ENCODE measurements at places on chromosomes 2 and 18.

GRCh38 chr2:196759378-196759706 lies 40.1 kb downstream of the GTF3C3 start:
- no peak for DNase-seq

DNA sequence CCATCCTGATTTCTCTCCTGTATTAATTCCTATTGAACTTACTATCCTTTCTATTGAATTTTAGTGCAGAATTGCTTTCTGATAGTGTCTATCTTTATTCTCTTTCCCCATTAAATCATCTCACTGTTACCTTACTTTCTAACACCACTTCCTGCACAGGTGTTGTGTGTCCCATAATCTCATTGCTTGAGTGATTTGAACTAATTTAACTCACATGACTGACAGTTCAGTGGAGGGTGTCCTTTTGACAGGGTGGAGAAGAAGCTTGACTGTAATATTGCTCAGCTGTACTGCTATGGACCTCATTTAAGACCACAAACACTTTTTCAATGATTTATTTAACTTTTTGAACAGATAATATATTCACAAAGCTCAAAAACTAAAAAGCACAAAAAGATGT lies 211.8 kb downstream of the NRXN1 start:
- DNase-seq: no peak

- no peak for DNase-seq
These were observed 37.4 kb downstream of the NPHP1 start for GRCh38 chr2:110167326-110168000.

DNA sequence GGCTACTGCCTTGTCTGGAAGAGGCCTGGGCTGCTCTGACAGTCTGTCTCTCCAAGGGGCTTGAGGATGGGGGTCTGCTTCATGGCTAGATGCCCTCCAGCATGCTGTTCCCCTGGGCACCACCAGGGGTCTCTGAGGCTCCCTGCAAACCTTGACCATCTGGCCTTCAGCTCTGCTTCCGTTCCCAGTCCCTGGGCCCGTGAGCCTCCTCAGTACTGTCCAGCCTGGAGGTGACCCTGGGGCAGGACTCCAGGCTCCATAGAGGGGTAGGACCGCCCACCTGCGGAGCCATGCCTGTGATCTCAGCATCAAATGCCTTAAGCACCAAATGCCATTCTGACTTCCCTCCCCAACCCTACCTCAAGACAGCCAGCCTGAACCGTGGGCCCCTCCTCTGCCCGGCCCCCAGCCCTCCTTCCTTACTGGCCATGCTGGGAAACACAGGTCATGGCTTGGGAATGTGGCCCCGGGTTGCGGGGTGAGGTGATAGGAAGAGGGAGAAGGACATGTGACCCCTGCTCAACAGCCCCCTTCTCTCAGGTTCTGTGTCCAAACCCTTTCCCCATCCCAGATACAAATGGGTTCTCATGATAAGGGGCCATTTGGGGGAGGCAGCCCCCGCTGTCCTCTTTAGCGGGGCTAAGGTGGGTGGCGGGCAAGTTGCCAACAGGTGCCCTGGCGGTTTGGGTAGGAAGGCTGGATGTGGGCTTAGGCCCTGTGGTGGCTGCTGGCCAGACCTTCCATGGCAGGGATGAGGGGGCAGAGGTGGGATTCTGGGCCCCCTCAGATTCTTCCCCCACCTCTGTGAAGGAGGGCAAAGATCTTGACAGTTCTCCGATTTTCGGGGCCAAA lies 25.0 kb downstream of the SPEG start:
- no peak for DNase-seq

DNA sequence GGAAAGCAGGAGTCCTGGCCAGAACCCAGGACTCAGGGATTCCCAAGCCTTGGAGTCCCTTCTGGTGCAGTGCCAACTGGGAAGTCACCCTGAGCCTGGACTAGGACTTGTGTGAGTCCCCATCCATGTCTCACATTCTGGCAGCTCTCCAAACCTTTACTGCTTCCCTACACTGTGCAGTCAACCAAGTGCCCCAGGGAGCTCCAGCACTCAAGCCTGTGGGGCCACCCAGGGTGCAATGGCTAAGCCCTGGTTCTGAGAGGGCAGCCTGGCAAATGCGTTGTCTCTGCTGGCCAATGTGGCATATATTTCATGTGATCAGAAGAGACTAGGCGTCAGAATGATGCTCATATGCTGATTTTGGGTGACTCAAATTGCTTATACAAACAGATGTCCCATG lies 223.4 kb downstream of the SP3 start:
- no peak for DNase-seq

DNA sequence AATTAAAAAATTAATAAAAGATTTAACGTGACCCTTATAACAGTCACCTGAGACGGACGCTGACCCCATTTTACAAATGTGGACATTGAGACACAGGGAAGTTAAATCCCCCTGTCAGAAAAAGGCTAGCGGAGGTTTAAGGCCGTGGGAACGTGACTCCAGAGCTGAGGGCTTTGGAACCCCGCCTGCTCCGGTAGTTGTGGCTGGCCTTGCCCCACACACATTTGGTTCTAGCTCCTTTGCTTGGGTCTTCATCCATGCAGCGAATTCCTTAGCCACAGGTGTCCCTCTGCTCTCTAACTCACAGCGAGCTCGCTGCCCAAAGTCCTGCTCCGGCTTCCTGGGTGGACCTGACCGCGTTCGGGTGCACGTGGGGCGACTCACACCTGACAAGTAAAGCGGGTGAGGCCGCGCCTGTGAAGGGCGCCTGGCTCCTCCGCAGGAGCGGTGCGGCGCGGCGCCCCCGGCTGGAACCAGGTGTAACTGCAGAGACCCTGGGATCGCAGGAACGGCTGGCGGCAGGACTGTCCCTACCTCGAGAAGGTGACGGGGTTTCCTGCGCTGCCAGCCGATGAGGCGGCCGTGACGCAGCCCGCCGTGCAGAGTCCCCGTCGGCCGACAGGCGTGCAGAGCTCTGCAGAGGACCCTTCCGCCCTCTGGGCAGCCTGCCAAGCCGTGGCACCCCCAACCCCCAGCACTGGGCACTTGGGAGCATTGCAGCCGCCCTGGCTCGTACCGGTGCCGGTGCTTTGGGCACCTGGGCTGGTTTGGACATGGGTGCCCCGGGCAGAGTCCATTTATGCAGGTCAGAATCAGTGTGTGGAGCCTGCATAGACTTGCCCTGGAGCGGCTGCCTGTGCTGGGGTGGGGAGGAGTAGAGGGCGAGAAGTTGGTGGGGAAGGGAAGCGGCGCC lies 2.4 kb upstream of the PROC start:
- DNase-seq: no peak

GRCh38 chr2:241035818-241036396 lies 37.5 kb downstream of the SNED1 start:
- DNase-seq: no peak

DNA sequence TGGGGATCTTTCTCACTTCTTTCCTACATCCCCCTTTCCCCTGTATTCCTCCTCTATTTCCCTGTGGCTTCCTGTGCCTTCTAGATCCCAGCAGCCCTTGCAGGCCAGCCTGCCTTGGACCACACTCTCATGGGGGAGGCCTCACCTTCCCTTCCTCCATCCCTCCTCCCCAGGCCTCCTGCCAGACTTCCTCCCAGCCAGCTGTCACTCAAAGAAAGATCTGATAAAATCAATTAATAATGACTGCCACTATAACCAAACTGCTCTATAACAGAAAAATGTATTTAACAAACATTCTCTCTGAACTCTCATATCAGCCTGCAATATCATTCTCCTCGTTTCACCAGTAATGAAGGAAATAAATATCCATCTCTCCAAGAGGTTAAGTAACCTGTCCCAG lies 144.9 kb upstream of the SIX2 start:
- no peak for DNase-seq

DNA sequence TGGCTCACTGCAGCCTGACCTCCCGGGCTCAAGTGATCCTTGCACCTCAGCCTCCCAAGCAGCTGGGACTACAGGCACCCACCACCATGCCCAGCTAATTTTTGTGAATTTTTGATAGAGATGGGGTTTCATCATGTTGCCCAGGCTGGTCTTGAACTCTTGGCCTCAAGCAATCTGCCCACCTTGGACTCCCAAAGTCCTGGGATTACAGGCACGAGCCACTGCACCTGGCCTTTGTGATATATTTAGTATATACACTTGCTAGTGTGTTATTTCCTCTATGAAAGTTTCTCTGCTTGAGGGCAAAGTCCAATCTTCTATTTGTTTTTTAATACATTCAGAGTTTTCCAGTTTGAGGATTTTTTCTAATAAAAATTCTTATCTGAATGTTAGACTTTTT lies 119.3 kb downstream of the GALNT3 start:
- DNase-seq: no peak

DNA sequence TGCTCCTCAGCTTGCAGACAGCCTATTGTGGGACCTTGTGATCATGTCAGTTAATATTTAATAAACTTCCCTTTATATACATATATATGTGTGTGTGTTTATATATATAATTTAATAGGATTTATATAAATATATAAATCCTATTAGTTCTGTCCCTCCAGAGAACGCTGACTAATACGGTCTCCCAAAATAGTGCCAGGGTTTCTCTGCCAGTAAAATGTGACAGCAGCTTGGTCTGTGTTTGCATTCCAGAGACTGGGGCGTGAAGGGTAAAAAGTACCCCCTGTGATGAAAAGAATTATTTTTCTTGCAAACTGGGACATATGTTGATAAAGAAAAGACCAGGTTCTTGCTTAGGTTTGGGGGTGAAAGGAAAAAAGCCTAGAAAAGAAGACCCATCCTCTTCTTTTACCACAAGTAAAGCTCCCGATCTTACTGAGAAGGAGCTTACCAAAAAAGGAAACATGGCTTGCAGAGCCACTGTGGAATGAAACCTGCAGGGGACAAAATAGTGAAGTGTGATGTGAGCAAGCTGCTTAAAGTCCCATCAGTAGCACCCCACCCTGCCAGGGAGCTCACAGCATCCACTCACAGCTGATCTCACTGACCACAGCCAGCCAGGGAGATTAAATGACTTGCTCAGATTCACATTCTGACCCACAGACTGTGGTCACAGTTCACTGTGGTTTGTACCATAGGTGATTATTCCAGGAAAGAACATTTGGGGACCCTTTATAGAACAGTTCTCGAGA lies 110.9 kb upstream of the RMP24 start:
- no peak for DNase-seq

- no peak for DNase-seq
These were observed 170.2 kb downstream of the ATAD2B start for GRCh38 chr2:23756593-23757292.

GRCh38 chr2:230575642-230576324 lies 136.9 kb upstream of the CAB39 start:
- DNase-seq: no peak

- no peak for DNase-seq
These were observed 93.5 kb downstream of the UBE2E3 start for GRCh38 chr2:181073896-181074295.

- DNase-seq: no peak
These were observed 262.2 kb downstream of the HDAC4 start for GRCh38 chr2:239138610-239139009.

DNA sequence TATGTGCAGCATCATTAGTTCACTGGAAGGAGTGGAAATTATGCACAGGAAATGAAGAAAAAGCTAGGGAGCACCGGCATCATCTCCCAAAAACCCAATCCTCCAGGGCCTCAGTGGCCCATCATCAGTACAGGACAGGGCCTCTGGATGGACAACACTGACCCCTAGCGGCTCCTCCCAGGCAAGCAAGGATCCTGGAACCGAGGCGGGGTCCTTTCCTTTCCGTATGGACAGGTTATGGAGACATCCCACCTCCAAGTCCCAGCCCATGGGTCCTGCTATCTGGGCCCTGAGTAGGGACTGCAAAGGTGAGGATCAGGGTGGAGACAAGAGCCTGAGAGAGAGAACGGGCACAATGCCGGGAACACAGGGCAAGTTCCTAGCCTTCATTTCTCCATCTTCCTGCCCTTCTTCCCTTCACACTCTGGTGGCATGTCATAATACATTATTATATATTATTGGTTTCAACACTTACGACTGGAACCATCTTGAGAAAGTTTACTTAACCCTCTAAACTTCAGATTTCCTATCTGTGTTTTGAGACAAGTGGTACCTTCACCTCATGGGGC lies 68.2 kb downstream of the ZNF516 start:
- no peak for DNase-seq

DNA sequence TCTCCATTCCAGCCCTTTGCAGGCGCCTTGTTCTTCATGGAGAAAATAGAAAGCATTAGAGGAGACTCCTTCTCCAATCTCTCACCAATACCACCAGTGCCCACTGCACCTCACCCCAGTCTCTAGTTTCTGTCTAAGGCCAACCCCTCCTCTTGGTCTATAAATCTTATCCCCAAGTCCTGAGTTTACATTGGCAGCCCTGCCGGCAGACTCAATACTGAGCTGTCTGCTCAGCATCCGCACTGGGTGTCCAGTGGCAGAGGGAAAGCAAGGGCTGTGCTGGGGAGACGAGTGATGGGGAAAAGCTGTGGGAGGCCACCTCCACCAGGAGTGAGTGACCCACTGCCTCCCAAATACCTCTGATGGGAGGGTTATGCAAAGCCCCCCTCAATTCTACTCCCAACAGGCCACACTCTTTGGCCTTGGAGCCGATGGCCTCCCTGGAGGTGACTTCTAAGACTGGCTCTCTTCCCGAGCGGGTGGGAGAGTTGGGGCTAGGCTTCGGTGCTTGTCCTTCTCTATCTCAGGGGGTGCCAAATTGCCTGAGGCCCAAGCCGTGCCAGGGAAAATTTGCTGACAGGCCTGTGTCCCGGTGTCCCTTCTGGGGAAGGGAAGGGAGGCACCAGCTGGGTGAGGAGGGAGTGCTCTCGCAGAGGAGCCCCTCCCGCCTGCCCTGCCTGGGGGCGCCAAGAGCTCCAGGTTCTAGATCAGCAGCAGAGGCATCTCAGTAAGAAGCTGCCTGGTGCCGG lies 165.2 kb upstream of the MSH6 start:
- DNase-seq: no peak

DNA sequence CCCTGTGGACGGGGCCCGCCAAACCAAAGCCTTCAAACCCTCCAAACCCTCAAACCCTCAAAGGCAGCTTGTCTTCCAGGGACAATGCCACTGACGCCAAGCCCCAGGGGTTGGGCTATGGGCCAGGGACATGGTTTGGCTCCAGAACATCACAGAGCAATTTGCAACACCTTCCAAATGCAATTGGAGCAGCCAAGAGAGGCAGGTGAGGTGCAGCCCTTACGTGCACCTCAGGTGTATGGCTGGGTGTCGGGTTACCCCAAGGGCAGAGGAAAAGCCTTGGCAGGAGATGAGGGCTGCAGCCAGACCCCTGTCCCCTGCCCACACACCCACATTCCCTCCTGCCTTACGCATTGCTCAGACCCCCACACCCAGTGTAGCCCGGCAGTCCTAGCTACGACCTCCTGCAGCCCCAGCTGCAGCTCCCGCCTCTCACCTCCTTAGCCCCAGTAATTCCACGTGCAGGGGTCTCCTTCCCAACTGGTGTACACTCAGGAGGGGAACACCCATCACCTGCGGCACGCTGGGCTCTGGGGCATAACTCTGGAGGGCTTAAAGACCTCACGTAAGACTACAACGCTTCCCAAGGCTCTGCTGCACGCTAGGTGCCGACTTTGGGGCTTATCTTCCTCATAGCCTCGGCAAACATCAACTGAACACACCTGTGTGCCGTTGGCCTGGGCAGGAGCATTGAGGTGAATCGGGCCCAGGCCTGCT lies 88.7 kb downstream of the TFCP2L1 start:
- DNase-seq: no peak

Measured in fibroblast of skin of left biceps (primary cell).